ENCODE measurements at places on chromosomes 11 and 22. TPM values are rescaled to one million over a fixed set of nuclear protein-coding genes. Genes with fewer than 3 reads are reported as not detected.

OR51I1 gene
- not detected for total RNA-seq

DEUP1 gene
- total RNA-seq = not detected

RBFOX2 gene
- 3.8 TPM for total RNA-seq

PRRG4 gene
- 0.91 TPM for total RNA-seq

MGAT3 gene
- total RNA-seq = 1.2 TPM

ACR gene
- total RNA-seq = not detected

CASP12 gene
- not detected for total RNA-seq

CSNK2A3 gene
- 1.2 TPM for total RNA-seq

FAM111B gene
- total RNA-seq = 54.9 TPM

KCNQ1 gene
- total RNA-seq = 5.3 TPM

CERK gene
- total RNA-seq = 76.5 TPM

IL10RA gene
- total RNA-seq = 87.8 TPM

PARVB gene
- 91.6 TPM for total RNA-seq

PPP6R2 gene
- total RNA-seq = 46.0 TPM

SEC14L2 gene
- total RNA-seq = 25.6 TPM

MN1 gene
- 0.07 TPM for total RNA-seq

BCO2 gene
- 0.49 TPM for total RNA-seq

TPST2 gene
- 36.1 TPM for total RNA-seq

MSANTD2 gene
- 9.7 TPM for total RNA-seq

MOGAT2 gene
- total RNA-seq = not detected

CAPN5 gene
- 0.10 TPM for total RNA-seq

MEI1 gene
- 22.3 TPM for total RNA-seq

ALKBH3 gene
- 38.1 TPM for total RNA-seq

CD6 gene
- 411 TPM for total RNA-seq

TP53I11 gene
- total RNA-seq = 5.7 TPM

SCGB1D2 gene
- total RNA-seq = not detected

GGTLC3 gene
- not detected for total RNA-seq

SHANK2 gene
- total RNA-seq = not detected

NXPE2 gene
- total RNA-seq = not detected

SLC35F2 gene
- total RNA-seq = 38.0 TPM

CD3D gene
- total RNA-seq = 491 TPM

OR51E2 gene
- not detected for total RNA-seq

OR52A5 gene
- not detected for total RNA-seq

PRR5L gene
- total RNA-seq = 56.6 TPM

TRIM51 gene
- total RNA-seq = not detected

All from activated T-helper 1 cell treated with anti-CD3 and anti-CD28 coated beads, Interleukin-12 subunit alpha, Interleukin-12 subunit beta, Interleukin-2, Interleukin-4 antibody, amounts not matched to agents 30 ng/mL and 10 ng/mL and 1 ng/mL, durations not matched to agents 14 hours and 24 hours and 36 hours (primary cell).